Activated naive CD4-positive, alpha-beta T cell (primary cell): ENCODE measurements at places on chromosomes 6 and 20.

GRCh38 chr6:129866256-129866655 lies 5.1 kb upstream of the TMEM244 start:
- DNase-seq: no peak

DNA sequence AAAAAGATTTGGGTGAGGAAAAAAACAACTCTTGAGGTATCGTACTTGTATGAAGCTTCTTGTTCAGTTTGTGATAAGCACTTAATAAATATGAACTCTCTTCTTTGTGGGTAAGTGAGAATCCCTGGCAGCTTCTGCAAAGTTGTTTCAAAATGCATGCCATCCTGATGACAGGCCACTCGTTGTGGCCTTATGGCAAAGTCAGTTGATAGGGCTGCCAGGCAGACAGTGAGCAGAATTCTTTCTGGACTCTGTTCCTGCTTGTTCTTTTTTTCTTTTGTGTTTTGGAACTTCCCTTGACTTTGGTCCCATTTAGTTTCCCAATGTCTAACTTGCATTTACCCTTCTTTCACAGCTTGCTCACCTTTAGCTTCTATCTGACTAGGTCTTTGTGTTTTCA lies 983.5 kb upstream of the FLRT3 start:
- DNase-seq: no peak

DNA sequence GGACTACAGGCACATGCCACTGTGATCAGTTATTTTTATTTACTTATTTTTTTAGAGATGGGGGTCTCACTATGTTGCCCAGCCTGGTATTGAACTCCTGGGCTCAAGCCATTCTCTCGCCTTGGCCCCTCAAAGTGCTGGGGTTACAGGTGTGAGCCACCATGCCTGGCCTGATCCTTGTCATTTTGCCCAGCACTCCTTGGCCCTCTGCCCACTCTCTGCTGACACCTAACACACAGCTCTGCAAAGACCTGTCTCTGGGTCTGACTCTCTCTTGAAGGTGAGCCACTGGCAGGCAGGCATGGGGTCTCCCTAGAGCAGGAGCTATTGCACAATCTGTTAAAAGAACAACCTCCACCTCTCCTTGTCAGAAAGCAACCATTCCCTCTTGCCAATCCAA lies 155.6 kb downstream of the ZFP64 start:
- DNase-seq: no peak

DNA sequence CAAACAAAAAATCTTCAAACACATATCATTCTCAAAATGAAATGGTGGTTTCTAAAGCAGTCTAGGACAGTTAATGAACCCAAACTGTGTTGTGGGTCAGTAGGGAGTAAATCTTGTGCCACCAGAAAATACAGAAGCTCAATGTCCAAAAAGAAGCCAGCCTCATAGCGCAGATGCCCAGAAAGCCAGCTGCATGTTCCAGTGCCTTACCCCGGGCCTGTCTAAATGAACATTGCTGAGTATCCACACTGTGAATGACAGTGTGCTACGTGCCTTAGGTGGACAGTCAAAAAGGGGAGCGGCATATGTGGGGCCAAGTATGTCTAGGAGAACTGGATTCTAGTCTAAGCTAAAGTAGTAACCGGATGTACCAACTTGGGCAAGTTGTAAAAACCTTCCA lies 10.9 kb downstream of the FYN start:
- DNase-seq: no peak

- DNase-seq: no peak
These were observed 160.5 kb upstream of the KCNG1 start for GRCh38 chr20:51183451-51183850.

GRCh38 chr20:46108435-46108841 lies 9.7 kb upstream of the CD40 start:
- DNase-seq: no peak

- DNase-seq: no peak
These were observed 406.2 kb upstream of the MMS22L start for GRCh38 chr6:97689078-97689754.

- DNase-seq: no peak
These were observed 289.9 kb upstream of the ZFP64 start for GRCh38 chr20:52481443-52481842.

- no peak for DNase-seq
These were observed 13.6 kb upstream of the ZBTB9 start for GRCh38 chr6:33440649-33441309.

DNA sequence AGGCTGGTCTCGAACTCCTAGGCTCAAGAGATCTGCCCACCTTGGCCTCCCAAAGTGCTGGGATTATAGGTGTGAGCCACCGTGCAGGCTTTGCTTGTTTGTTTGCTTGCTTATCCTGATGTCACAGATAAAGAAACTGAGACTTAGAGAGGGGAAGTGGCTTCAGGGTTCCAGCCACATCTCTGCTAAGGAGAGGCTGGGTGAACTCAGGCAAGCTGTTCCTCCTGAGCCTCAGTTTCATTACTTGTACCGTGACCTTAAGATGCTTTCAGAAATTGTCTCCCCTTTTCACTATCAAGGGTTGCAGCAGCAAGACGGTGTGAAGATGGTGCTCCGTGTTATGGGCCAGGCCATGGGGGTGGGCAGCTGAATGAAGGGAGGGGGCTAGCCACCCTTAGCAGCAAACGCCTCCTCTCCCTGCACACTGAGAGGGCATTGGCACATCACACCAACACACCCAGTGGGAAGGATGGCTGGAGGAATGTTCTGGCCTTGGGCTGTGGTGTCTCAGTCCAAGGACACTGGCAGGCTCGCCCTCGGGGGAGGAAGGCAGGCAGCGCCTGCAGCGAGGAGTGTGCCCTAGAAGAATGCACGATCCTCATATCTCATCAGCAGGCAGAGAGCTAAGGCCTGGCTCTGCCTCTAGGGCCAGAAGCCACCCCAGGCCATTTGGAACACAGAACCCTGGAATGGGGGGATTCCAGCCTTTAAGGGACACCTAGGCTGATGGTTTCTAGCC lies 48.2 kb upstream of the TLDC2 start:
- no peak for DNase-seq

GRCh38 chr6:128597956-128598355 lies 77.6 kb upstream of the PTPRK start:
- no peak for DNase-seq

GRCh38 chr6:45432977-45433376 lies 55.2 kb upstream of the SUPT3H start:
- DNase-seq: no peak

DNA sequence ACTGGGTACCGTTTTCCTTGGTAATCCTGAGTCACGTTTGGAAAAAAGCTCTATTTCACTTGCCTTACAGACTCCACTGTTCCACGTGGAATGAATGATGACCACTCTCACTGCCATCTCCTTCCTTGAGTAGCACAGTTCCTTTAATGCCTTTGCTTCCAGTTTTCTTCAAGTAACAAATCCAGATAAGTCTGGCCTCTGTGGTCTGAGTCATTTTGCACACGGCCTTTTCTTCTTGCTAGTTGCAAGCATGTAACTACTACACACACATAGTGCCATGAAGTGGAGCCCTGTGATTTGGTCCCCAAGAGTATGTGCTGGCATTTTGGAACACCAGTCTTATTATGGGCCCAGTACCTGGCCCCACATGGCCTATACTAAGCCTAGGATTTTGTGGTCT lies 182.8 kb downstream of the SASH1 start:
- DNase-seq: no peak

- DNase-seq: no peak
These were observed 178.2 kb upstream of the THEMIS start for GRCh38 chr6:128079021-128079420.

DNA sequence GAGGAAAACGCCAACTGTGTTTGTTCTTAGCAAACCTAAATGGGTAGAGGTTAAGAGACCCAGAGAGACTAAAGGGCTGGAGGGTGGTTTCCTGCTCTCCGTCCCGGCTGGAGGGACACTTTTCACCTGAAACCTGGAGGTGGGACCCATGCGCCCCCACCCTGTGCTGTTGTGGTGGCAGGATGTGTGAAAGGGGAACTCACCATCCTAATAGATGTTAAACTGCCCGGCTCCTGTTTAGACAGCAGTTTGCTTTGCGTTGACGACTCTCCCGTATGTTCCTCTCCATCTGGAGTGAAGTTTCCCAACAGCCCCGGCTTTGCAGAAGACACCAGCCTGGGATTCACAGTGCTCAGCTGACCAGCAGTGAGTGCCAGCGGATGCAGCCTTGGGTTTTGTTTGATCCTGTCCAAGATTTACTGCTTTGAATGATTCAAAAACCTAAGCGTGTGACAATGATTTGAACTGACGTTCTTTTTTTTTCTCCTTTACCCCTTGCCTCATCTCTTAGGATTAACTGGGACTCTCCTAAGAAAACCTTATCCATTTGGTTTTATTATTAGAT lies 66.0 kb downstream of the CDH4 start:
- no peak for DNase-seq

- no peak for DNase-seq
These were observed 291.4 kb downstream of the CENPW start for GRCh38 chr6:126631363-126631762.

GRCh38 chr20:50311308-50312001 lies 120.8 kb downstream of the CEBPB start:
- DNase-seq: no peak

DNA sequence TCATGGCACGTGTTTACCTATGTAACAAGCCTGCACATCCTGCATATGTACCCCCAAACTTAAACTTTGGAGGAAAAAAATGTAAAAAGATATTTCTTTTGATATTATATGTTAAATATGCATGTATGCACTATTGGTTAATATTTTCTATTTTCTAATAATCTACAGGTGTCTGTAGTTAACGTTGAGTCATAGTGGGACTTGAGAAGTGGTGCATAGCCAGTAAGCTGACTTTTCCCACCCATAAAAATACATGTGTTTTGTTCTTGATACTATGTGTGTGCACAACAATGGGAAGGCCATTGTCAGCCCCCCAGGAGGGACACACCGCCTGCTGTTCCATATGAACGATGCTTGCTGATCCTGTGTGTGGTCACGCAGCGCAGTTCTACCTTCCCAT lies 49.1 kb downstream of the FAM120B start:
- no peak for DNase-seq

DNA sequence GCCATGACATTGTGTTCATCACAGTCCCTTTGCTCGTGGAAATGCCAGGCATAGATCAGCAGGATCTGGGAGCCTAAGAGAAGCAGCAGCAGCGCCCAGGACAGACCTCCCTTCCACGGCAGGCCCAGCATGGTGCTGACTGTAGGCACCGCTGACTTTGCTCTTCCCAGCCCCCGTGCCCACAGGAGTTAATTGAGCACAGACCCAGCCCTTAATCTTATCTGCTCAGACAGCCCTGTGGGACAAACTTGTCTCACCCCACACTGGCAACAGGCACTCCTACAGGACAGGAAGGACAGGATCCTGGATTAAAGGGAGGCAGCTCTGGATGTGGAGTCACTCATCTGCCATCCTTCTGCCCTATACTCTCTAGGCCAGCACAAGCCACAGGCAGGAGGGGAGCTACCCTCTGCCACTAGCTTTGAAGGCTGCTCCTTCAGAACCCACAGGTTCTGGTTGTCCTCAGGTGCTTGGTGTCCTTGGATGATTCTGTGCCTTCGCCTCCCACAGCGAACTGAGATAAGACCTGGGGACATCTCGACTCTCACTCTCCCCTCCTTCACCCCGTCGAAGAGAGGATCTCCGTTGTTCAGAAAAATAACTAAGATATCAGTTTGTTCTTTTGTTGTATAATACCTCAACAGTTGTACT lies at the start of gene CST9L:
TSS of gene CST9L (minus strand) at position 165 of the 651 bp plus-strand sequence. CDS start at position 131, 34 bp downstream.
- DNase-seq: no peak

DNA sequence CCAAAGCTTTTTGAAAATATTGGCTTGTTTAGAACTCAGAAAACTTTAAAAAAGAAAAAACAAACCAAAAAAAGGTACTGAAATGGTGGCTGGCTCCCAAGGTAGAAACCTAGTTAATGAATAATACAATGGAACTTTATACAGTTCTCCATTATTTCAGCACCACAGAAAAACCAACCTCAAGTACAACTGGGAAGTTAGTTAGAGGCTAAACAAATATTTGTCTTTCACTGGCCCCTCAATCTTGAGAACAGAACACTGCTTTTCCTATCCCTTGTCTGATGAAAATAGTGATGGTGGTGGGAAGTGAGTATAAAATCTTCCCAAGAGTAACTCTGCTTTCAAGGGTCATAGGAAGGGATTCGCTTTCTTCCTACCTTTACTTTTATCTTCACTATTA lies 126.5 kb downstream of the REV3L start:
- DNase-seq: no peak

GRCh38 chr6:101762851-101763250 lies 369.3 kb downstream of the GRIK2 start:
- no peak for DNase-seq

DNA sequence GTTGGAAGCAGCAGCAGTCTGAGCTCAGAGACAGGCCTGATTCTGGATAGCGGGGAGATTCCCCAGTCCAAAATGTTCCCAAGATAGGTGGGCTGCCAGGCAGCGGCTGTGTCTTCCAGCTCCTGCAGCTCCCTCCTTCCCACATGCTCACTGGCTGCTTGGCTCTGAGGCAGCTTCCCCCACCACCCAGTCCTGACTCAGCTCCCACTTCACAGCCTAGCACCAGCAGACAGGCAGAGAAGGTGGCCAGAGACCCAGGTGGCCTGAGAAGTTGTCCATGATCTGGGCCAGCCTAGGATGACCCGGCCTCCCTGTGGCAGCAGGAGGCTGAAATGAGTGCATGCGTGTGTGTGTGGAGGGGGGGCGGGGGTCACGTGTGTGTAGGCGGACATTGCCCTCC lies 94.9 kb downstream of the MDGA1 start:
- DNase-seq: no peak

DNA sequence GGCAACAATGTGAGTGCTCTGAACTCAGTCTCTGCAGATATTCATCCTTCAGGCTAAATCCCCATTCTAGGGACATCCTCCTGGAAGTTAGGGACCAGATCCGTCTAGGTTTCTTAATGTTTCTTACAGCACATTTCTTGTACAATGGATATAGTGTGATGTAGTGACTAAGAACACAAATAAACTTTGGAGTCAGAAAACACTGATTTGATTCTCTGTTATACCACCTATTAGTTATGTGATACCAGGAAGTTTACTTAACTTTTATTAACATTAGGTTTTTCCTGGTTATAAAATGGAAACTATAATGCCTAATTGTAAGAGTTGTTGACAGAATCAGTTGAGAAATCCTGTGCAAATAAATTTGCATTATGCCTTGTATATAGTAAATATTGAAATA lies 57.6 kb upstream of the KCNQ5 start:
- no peak for DNase-seq

DNA sequence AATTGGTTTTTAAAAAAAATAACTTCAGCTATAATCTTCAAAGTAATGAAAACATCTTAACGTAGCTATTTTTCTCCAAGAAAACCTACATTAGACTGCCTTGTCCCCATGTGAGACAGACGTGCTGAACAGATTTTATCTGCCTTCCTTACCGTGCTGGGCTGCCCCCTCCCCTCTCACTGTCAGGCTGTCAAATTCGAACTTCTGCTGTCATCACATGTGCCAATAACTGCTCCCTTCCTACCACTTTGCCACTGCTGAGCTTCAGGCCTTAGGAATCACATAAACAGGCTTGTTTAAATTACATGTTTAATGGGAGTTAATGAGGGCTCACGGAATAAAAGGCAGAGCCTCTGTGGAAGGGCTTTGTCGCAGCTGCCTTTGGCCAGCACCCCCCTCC lies 77.0 kb upstream of the NHSL1 start:
- DNase-seq: no peak

GRCh38 chr6:31690231-31691077 lies 9.6 kb upstream of the LY6G5C start:
- DNase-seq: no peak

- no peak for DNase-seq
These were observed 291.9 kb upstream of the PRDM1 start for GRCh38 chr6:105794239-105794638.
